SJSA1 (cell line): ENCODE measurements at places on chromosomes 6 and 20. TPM values are rescaled to one million over a fixed set of nuclear protein-coding genes. Genes with fewer than 3 reads are reported as not detected.
A peak's percentile ranks its signal among the peaks of the same experiment; 100 is the strongest.

- no peak for DNase-seq
Observed at GRCh38 chr20:33431797-33432381, 11.7 kb downstream of the SNTA1 start.

DNA sequence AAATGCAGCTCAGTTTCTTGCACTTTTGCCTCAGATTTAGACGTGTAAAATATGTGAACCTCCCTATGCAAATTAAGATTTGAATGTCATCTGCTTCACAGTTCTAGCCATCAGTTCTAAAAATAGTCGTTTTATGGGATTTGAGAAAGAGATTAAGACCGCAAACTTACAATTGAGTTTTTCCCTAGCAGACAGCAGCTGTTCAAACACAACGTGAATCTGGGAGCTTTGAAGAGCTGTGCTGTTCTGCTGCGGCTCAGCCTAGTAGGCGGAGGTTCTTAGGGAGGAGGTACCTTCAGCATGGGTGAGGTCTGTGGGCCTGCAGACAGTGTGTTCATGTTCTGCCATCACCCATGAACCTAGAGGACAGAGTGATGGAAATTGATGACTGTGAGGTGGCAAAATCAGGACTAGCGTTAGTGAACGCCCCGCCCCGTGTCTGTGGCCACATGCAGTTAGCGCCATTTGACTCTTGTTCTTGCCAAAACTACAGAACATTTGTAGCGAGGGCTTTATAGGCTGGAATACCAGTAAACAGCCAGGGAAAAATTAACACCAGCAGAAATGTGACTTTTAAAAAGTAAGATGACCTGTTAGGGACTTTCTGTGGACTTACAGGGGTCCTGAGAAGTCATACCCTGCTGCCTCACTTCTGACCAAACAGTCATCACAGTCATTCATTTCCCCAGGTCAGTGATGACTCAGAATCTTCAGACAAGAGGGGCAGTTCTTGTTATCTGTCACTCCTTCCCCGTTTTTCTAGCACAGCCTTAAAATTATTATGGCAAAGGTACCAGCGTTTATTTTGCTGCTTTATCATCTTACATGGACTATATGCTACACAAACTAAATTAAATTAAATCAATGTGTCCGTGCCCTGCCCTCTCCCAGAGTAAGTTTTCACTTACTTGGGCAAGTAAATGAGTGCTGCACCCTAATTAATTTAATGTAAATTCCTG is 84.3 kb upstream of the TMEM181 start:
- peak; percentile 71 for DNase-seq

- DNase-seq, result no peak
Observed at GRCh38 chr6:52571099-52571755, 5.6 kb downstream of the TRAM2 start.

Gene EPHA7
- total RNA-seq, result not detected in 2 replicates

Gene DUSP22
- 13.2 and 17.8 TPM in 2 replicates for total RNA-seq

GRCh38 chr6:25428758-25429317 is 149.7 kb downstream of the CARMIL1 start:
- DNase-seq, result no peak

- DNase-seq, result no peak
Observed at GRCh38 chr6:125839471-125839870, 48.7 kb downstream of the NCOA7 start.

- no peak for DNase-seq
Observed at GRCh38 chr6:126341126-126341525, 1.2 kb downstream of the CENPW start.

GRCh38 chr6:135244805-135245204 is 63.7 kb downstream of the MYB start:
- DNase-seq, result no peak
